AG10803 (cell line): ENCODE measurements at places on chromosomes 13 and 19.

GRCh38 chr19:49932041-49932451 lies 2.7 kb upstream of the NUP62 start:
- no peak for DNase-seq

GRCh38 chr13:26280822-26281221 lies 26.9 kb downstream of the CDK8 start:
- no peak for DNase-seq

- DNase-seq = no peak
Measured at GRCh38 chr19:50629801-50630200, 9.9 kb downstream of the SYT3 start.

- DNase-seq = no peak
Measured at GRCh38 chr13:58343076-58343475, 711.5 kb downstream of the PCDH17 start.

- DNase-seq = no peak
Measured at GRCh38 chr13:30147015-30147414, 160.3 kb downstream of the KATNAL1 start.

GRCh38 chr13:41199079-41199478 lies 4.7 kb upstream of the KBTBD7 start:
- DNase-seq = no peak

DNA sequence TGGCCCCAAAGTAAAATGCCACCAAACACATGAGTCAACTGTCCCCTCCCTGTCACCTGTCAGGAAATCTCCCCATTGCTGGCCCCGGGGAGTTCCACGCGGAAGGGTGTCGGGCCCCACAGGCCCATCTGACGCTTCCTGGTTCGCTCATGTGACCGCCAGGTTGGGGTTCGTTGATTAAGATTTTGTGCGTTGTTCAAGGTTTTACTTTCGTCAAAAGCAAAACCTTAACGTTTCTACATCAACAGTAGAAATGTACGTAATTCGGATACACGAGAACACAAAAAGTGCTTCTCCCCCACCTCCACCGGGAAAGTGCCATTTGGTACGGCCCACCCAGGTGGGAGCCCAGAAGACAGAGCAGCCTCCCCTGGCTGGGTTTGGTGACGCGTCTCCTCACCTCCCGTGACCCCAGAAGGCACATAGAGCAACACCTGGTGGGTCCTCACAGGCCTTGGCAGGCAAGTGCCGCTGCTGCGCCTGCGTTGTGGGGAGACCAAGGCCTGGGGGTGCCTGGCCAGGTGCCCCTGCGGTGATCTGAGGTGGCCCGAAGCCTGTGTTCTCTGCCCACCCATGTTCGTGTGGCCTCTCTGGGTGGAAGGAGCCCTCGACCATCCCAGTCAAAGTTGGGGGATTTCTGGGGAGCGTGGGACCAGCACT lies 161.6 kb downstream of the KDM4B start:
- no peak for DNase-seq

DNA sequence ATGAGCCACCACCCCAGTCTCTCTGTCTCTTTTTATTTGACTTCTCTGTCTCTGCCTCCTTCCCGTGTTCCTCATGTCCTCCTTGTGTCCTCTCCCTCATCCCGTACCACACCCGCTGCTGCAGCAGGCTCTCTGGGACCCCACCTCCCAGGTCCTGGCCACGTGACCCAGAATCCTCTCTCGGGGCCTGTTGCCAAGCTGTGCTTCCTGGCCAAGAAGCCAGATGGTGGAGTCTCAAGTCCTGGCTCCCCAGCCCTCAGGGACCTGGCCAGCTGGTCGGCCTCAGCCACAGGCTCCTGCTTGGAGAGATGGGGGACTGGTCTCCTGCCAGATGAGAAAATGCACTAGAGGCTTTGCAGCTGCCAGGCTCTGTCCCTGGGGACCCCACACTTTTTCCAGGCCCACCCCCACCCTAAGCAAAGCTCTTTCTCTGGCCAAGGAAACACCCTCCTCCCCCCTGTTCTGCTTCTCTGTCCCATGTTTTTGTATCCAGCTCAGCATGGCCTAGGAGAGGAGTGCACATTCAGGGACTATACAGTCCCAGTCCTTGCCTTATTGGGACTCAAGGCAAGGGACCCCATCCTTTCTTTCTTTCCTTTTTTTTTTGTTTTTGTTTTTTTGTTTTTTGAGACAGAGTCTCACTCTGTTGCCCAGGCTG lies 34.3 kb upstream of the SHKBP1 start:
- peak; percentile 80 for DNase-seq

- DNase-seq = no peak
Measured at GRCh38 chr19:39347332-39348164, 5.3 kb downstream of the SAMD4B start.

- no peak for DNase-seq
Measured at GRCh38 chr13:87680298-87680697, 9.1 kb downstream of the SLITRK5 start.

- DNase-seq = no peak
Measured at GRCh38 chr13:27170516-27171243, 931 bp downstream of the USP12 start.

- no peak for DNase-seq
Measured at GRCh38 chr19:30029721-30030510, 87.9 kb downstream of the URI1 start.

DNA sequence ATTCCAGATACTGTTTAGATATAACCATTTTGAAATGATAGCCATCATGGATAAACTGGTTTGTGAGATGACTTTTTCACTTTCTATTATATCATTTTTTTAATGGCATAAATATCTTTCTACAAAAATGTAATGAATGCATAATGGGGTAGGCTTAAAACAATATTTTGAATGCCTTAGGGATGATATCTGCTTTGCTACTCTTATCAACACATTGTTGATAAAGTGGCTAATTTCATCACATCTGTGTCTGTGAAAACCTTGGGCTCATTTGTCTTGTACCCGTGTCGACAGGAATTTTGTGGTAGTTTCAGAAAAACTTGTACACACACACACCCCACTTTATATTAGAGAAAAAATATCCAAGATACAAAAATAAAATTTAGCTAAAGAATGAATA lies 44.1 kb downstream of the SLITRK6 start:
- DNase-seq = no peak

GRCh38 chr19:45753548-45753947 lies 15.5 kb downstream of the SIX5 start:
- DNase-seq = no peak

DNA sequence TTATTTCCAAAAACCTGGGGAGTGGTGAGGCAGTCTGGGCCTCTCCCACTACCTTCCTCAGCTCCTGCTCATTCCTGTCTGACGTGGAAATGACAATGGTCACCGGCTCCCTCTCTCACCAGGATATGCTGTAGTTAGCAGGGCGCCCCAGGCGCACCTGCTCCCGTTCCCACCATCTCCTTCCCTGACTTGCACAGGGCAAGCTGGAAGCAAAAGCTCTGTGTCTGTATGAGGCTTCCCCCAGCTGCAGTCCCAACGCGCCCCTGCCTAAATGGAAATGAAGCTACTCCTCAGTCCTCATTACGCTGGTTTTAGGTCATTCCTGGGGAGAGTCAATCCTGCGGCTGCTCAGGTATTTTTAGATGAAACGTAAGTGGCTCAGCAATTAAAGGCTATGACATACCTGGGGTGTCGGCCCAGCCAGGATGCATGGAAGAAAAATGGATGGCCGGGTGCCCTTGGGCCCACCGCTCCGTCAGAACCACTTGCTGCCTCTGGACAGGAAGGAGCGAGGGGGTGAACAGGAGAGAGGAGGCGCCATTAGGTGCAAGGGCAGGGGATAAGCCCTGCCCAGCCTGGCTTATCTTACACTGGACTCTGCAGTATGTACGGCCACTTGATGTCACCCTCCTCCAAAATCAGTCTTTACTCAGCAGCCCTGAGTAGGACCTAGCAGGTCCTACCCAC lies 32.4 kb downstream of the DHRS12 start:
- no peak for DNase-seq

DNA sequence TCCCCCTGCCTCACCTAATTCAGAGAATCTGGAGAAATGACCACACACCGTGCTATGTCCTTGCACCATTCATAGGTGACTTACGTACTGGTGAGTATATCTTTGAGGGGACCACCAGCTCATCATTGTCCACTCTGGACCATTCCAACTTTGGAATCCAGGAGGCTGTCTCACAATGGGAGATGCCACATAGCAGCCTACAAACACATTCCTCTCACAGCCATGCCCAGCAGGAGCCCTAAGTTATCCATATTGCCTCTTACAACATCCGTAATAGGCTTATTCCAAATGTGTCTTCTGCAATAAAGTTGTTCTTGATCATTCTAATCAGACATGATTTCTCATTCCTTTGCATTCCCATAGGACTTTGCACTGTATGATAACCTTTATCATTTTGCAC lies 436.7 kb downstream of the EFNB2 start:
- DNase-seq = no peak

DNA sequence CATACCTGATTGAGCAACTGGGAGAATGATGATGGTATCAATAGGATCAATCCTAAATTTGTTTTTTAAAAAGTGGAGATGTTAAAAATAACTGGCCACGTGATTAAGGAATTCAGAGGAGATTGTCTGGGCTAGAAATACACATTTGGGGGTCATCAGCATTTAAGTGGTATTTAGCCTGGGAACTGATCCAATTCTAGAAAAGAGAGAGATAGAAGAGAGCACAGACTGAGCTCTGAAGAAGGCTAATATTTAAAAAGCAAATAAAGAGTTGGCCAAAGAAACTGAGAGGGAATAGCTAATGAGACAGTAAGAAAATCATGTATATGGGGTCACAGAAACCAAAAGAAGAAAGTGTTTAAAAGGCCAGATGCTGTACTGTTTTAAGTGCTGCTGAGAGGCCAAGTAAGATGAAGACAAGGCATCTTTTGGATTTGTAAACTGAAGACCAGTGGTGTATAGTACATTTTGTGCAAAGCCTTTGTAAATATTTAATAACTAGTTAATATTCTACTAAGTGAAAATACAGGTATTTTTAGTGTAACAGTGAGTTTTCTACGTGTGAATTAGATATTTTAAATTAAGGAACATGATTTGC lies 40.2 kb downstream of the UBL3 start:
- DNase-seq = no peak

DNA sequence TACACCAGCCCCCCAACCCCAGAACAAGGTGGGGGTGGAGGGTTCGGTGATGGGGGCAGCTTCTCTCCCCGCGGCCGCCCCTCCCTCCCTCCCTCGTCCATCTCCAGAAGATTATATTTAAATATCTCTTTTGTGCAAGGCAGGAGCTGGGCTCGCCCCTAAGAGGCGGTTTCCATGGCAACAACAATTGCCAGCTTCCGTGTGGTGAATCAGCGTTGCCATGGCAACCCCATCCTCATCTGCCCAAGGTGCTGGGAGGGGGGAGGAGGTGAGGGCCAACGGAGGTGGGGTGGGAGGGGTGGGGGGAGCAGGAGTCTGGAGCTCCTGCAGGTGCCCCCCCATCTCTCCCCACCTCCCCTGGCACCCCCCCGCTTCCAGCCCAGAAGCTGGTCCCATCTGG lies 46.4 kb downstream of the CELF5 start:
- peak; percentile 22 for DNase-seq

DNA sequence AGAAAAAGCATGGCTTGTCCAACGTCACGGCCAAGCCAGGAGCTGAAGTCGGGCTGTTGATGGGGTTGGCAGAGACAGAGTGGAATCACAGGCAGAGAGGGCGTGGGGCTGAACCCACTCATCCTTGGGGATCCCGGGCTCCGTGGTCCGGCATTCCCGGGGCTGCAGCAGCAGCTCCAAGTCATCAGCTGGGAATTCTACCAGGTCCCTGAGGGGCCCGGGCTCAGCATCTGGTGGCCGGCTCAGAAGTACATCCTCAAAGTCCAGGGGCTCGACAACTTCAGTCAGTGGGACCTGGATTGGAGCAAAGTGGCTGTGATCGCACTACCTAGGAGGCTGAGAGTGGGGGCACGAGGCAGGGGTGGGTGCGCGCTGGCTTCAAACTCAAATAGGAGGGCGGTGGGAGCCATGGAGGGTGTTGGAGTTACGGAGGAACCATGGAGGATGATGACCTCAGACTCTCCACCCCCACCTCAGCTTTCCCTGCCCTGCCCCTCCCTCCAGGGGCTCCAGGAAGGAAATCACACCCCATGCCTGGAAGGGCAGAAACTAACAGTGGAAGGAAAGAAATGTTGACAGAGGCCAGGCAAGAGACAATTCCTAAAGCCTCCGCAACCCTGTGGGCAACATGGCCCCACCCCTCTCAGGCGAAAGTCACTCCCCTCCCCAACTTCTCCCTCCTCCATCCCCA lies 9.5 kb downstream of the DOCK6 start:
- no peak for DNase-seq

DNA sequence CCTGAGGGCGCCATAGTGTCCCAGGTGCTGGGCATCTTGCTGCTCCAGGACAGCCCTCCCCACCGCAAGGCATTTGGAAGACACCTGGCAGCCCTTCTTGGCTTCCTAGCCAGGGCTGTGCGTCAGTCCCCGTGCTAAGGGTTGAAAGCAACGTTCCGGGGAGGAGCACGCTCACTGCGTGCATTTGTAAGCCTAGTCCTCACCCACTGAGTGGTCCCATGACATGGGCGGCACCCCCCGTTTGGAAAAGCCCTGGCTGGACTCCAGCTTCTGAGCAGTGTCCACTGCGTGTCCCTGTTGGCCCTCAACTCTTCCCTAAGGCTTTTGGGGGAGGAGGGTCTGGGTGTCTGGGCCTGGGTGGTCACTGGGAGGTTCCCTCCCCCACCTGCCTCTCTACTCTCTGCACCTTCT lies 76.3 kb upstream of the GPR183 start:
- DNase-seq = no peak

DNA sequence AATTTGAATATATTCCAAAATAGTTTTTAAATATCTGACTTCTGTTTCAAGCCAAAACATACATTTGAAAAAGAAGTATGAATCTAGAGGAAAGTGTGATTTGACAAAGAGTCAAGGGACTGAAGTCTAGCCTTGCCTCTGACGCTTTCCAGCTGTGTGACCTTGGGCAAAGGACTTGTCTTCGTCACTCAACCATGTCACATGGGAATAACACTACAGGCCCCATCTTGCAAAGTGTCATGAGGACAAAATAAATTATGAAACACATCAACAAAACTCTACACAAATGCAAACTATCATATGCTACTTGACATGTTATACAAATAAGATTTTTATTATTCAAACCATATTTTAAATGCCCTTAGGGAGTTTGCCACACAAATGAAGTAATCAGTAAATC lies 73.0 kb downstream of the CYSLTR2 start:
- no peak for DNase-seq

DNA sequence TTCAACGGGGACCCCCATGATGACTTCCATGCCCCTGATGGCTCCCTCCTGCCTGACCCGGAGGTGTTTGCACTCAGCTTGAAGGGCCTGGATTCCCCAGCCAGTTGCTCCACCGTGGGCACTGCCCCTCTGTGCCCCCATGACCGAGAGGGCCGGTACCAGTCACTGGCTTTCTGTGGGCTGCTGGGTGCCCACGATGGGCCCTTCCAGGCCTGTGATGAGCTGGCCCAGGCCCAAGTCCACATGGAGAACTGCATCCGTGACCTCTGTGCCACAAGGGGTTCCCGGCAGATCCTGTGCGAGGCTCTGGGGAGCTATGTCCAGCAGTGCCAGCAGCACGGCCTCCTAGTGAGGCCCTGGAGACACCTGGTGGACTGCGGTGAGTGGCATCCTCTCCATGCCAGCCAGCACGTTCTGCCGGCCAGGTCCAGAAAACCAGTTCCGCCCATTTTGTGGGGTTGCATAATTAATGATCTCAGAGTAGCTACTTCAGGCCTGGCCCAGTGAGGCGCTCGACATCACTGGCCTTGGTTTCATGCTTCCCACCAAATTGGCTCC lies 34.9 kb upstream of the FXYD3 start:
- DNase-seq = no peak

GRCh38 chr13:113783200-113783881 lies 24.3 kb downstream of the TMEM255B start:
- no peak for DNase-seq

GRCh38 chr13:41492432-41493260 lies 35.3 kb downstream of the RGCC start:
- DNase-seq = no peak
